ENCODE measurements at places on chromosomes 1 and 21.

DNA sequence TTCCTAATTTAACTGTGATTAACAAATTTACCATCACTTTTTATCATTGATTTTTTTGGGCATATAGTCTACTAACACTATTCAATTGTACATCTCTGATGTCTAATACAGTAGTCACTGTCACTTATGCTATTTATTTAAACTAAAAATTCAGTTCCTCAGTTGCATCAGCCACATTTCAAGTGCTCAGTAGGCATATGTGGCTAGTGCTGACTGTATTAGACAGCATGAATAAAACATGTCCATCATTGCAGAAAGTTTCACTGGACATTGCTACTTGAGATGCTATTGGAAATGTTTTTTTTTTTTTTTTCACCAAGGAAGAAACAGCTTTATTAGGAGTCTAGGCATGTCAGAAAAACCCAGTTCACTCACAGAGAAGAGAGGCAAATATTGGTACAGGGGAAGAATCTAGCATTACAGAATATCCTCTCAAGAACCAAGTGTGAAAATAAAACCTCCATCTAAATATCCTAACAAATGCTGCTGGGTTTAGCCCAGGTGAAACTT is 108.1 kb upstream of the GNG4 start:
- DNase-seq = no peak

- no peak for DNase-seq
Observed at GRCh38 chr1:116243333-116244054, 129.6 kb upstream of the ATP1A1 start.

DNA sequence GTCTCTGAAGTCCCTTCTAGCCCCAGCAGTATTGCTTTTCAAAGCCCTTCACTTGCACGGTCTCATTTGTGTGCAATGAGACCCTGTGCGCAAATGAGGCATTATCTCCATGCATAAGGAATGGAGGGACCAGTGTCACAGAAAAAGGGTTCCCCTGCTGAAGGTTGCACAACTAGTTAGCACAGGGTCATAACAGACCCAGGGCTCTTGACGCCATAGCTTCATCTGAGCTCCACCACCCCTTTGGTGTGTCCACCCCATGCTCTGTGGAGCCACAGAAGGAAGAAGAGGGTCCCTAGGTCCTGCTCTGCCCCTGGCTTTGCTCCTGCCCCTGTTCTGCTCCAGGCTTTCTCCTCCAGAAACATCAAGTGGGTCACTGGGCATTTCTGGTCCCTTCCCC is 12.6 kb downstream of the SH2D2A start:
- DNase-seq = no peak

GRCh38 chr1:239212811-239213220 is 173.6 kb upstream of the CHRM3 start:
- no peak for DNase-seq

GRCh38 chr1:177928194-177928593 is 41.7 kb downstream of the SEC16B start:
- no peak for DNase-seq

DNA sequence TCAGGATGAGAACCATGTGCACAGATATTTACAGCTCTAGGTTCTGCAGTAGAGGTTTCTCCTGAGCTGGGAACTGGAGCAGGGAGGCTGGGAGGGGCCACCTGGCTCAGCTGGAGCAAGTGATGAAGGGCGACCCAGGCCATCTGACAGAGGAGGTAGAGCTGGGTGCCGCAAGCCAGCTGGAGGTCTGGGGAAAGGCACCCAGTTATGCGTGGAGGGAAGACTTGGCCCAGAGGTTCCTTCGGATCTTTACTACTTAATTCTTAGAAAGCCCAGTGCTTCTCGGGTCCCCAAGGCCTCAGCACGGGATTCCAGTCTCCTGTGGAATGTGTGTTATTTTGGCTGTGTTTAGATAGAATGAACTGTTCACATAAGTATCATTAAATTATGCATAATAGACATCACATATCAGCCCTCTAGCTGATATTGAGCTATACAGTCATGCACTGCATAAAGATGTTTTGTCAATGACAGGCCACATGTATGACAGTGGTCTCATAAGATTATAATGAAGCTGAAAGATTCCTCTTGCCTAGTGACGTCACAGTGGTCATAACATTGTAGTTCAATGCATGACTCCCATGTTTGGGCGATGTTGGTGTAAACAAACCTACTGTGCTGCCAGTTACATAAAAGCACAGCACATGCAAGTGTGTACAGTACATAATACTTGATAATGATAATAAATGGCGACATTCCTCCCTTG is 245.1 kb downstream of the RHOU start:
- DNase-seq = no peak

- no peak for DNase-seq
Observed at GRCh38 chr1:102151242-102151641, 154.5 kb upstream of the OLFM3 start.

- no peak for DNase-seq
Observed at GRCh38 chr1:231792634-231793033, 166.0 kb downstream of the DISC1 start.

GRCh38 chr21:36551731-36552433 is 72.0 kb upstream of the CLDN14 start:
- DNase-seq = no peak

Data from right renal pelvis (tissue), 4 donors.